ENCODE measurements at places on chromosomes 16 and 17.

GRCh38 chr17:41394254-41394996 lies 3.0 kb downstream of the KRT31 start:
- no peak for DNase-seq

GRCh38 chr16:47136099-47136842 lies 7.5 kb downstream of the NETO2 start:
- DNase-seq = no peak

DNA sequence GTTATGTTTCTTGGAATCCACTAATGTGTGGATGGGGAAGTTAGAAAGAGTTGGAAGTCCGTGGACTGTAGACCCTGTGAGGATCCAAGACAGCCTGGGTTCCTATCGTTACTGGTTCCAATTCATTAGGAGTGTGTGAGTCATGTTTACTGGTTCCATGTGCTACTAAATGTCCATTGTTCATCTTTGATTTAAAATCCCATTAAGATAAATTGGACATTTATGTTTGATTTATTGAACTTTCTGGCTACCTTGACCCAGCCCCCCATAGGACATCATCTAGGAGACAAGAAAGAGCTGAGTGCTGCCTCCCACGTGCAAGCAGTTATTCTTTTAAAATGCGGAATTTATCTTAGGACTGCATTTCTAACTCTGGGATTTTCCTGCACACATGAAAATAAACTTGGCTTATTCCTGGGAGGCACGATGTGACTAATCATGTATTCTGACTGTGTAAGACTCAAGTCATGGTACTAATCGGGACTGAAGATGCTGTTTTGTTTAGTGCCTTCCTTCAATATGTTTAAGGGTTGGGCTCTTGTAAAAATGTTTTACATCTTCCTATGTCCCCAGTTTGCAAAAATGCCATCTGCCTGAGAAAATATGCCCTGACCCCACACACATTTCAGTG lies 53.4 kb downstream of the RGS9 start:
- DNase-seq = no peak

DNA sequence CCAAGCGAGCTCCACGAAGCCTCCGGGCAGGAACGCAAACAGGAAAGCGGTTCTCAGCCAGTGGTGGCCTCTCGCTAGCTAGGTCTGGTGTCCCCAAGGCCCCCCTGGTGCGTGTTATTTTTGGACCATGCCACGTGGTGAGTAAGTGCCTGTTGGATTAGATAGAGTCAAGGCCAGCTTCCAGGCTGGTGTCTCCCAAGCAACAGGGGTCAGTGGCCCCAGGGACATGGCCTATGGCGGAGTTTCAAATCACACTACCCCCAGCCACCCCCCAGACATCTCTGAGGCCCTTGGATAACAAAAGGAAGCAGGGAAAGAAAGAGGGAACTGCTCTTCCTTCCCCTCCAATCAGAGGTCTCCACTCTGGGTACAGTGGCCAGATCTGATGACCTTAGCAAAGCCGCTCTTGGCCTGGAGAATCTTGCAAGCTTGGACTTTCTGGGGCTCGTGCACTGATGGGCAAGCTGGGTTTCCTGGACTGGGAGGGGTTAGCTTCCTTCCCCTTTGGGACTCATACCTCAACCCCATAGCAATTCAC lies 58.2 kb downstream of the MAF start:
- DNase-seq = no peak

- DNase-seq = no peak
Observed at GRCh38 chr17:10031606-10032005, 126.5 kb upstream of the RCVRN start.

DNA sequence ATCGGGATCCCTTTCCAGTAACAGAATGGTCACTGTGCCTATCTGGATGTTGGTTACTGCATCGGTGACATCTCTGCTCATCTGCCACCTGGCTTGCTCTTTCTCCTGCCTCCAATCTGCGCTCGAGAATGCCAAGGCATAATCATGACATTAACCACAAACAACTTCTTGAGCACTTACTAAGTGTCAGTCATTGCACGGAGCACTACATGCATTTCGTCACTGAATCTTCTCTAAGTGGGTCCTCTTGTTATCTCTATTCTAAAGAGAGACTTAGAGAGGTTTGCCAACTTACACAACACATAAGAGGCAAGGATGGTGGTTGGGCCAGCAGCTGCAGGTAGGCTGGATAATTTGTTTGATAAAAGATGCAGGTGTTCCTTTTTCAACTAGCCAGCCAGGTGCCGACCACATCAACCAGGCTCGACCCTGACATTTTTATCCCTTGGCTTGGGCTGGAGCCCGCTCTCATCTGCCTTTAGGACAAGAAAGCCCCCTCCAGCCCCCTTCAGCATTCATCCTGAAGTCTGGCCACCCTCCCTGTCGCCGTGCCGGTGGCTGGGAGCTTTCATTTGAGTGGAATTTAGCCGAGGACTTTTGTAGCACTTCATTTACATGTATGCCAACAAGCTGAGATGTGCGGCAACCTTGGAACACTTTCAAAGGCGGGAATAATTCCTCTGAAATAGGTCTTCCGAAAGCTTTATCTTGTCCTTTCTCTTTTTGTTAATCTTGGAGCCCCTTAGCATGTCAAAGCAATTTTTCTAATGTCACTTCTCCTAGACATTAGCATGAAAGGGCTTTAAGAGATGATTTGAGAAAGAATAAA lies 89.3 kb upstream of the NKD1 start:
- no peak for DNase-seq
